ENCODE measurements at places on chromosomes 4 and X.

DNA sequence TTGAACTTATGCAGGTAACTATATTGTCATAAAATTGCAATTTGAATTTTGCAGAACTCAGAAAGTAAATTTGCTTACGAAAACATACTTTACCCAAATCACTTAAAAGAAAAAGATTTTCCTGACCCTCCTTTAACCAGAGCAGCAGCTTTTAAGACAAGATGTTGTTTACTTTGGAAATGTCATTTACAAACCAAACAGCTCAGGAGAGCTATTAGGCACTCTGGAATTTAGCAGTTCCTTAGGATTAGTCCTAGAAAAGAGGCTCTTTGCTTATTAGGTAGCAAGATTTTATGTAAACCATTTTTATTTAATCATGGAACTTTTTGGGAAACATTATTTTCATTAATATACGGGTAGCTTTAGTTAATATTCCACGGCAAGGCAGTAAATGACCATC lies 765.7 kb upstream of the POU3F4 start:
- ATAC-seq = no peak

GRCh38 chr4:27009539-27009938 lies 148.9 kb downstream of the STIM2 start:
- peak; percentile 50 for ATAC-seq

GRCh38 chr4:26568446-26568994 lies 15.4 kb upstream of the TBC1D19 start:
- no peak for ATAC-seq

DNA sequence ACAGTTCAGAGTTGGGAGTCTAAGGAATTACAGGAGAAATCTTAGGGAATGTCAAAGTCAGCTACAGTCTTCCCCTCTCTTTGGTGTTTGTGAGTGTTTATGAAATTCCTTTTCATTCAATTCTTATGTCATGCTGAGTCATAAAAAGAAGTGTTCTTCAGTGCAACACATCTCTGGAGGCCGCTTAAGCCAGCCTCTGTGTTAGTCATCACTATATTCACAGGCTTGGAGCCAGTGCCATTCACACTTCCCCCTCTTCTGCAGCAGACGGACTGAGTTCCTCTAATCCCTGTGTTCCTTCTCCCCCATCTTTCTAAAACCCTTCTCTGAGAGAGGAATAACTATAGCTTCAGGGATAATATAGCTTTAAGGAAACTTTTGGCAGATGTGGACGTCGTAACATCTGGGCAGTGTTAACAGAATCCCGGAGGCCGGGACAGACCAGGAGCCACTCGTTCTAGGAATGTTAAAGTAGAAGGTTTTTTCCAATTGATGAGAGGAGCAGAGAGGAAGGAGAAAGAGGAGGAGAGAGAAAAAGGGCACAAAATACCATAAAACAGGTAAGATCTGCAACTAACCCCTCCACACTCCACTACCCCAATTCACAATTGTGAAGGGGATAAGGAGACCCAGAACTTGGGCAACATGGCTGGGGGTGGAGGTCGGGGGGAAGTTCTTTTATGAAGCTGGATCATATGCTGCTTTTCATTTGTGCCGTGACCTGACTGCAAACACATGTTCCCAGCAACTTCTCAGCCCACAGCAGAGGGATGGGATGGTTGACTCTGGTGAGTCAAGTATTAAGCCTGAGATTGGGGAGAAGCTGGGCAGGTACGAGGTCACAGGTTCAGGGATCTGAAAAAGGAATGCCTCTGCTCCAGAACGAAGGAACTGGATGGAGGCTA lies at the start of gene SRPX2:
Gene SRPX2 (plus strand): TSS at position 244 of the 905 bp plus-strand sequence. CDS start 2,124 bp downstream, outside the sequence.
- ATAC-seq = peak; percentile 98

- peak; percentile 43 for ATAC-seq
Observed at GRCh38 chr4:6887591-6888371, 21.8 kb upstream of the TBC1D14 start.

DNA sequence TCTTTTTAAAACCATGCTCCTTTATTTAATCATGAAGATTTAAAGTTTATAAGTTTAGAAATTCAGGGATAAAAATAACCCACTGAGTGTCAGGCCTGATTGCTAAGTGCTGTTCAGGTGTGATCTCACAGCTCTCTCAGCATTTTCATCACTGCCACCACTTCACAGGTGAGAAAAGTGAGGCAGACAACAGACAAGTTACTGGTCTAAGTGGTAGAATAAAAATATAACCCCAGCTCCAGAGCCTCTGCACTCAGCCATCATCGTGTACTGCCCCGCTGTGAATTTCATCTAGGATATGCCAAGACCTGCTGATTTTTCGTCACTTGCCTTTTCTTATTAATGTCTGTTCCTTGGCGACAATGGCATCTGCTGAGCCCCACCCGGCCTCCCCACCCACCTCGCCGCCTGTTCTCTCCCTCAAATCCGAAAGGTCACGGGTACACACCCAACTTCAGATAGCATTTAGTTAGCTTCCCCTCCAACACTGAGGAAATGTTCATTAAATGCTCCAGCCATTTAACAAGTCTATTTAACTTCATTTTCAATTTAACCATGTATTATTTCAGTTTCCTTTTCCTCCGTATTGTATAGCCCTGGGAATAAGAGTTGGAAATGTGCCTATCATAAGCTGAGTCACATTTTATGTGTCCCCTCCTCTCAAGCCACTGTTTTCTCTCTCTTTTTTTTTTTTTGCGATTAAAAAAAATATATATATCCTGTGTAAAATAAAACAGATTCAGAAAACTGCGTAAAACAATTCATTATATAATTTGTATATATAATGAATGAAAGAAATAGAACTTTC lies 236.5 kb downstream of the CBR4 start:
- no peak for ATAC-seq

- no peak for ATAC-seq
Observed at GRCh38 chr4:7311205-7311604, 118.9 kb downstream of the SORCS2 start.

- ATAC-seq = peak; percentile 82
Observed at GRCh38 chr4:663438-664428, 10.3 kb downstream of the ATP5ME start.
